Heart left ventricle (tissue), 16 donors: ENCODE measurements at places on chromosomes 4 and X. TPM values are rescaled to one million over a fixed set of nuclear protein-coding genes. Genes with fewer than 3 reads are reported as not detected.

DNA sequence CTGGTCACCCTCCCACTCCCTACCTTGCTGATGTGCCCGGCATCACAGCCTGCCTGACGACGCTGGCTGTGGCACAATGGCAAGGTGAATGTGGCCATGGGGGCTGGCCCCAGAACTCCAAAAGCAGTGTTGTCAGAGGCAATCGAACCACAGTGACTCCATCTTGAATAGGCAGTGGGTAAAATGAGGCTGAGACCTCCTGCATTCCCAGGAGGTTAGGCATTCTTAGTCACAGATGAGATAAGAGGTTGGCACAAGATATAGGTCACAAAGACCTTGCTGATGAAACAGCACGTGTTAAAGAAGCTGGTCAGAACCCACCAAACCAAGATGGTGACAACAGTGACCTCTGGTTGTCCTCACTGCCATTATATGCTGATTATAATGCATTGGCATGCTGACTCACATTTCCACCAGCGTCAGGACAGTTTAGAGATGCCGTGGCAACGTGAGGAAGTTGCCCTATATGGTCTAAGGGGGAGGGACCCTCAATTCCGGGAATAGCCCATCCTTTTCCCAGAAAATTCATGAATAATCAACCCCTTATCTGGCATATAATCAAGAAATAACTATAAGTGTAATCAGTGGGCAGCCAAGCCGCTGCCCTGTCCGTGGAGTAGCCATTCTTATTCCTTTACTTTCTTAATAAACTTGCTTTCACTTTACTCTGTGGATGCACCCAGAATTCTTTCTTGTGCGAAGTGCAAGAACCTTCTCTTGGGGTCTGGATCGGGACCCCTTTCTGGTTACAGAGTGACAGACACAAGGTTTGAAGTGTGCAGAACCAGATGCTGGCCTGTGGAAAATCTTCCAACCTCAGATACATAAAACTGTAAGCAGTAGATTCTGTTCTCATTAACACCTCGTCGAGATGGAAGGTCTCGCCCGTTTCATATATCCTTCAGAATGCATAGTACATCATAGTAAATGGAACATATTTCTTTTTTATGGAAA, 26.8 kb upstream of the CLDN24 start:
- DNase-seq = no peak

DNA sequence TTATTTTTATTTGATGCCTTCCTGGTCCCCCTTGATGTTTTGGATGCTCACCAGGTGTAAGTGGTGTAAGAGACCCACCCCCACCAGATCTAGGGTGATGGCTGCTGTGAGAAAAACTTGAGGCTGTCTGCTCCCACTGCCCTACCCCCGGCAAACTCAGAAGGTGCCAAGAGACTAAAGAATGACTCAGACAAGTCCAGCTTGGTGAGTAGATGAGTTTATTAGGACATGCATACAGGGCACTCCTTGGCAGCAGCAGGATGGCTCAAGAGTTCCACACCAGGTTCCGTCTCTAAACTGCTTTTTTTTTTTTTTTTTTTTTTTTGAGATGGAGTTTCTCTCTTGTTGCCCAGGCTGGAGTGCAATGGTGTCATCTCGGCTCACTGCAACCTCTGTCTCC, 84.0 kb upstream of the HPF1 start:
- DNase-seq = no peak

DNA sequence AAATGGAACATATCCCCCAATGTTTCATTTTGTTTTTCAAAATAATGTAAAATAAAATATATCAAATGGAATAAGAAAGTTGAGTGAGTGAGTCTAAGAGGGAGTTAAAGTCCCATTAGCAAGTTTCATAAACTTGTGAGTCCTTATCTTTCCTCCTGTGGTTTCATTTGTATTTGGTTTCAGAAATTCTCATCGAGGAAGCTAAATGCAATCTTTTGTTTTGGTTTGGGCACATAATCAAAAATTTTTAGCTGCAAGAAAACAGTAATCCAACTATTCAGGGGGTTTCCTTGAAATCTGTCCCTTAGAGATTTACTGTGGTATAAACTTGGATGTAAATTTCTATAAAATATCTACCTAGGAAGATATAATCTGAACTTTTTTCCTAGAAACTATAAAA, 124.2 kb downstream of the CAMK2D start:
- no peak for DNase-seq

GRCh38 chr4:33200377-33200776, 2480.2 kb downstream of the PCDH7 start:
- DNase-seq = no peak

DNA sequence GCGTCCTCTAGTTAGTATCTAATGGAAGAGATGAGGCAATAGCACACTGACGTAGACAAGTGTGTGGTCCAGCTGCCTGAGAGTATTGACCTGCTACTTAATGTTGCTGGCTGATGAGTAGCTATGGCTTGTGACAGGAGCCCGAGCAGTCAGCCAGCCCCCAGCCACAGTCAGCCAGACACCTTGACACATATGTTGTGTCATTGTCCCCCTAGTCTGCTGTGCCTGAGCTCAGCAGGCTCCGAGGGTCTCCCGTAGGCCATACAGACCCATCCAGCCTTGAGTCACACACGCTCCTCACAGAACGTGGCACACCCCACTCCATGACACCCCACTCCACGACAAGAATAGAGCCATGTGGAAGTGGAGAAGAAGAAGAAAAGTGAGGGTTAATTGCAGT, 362.1 kb downstream of the UNC5C start:
- DNase-seq = no peak

DNA sequence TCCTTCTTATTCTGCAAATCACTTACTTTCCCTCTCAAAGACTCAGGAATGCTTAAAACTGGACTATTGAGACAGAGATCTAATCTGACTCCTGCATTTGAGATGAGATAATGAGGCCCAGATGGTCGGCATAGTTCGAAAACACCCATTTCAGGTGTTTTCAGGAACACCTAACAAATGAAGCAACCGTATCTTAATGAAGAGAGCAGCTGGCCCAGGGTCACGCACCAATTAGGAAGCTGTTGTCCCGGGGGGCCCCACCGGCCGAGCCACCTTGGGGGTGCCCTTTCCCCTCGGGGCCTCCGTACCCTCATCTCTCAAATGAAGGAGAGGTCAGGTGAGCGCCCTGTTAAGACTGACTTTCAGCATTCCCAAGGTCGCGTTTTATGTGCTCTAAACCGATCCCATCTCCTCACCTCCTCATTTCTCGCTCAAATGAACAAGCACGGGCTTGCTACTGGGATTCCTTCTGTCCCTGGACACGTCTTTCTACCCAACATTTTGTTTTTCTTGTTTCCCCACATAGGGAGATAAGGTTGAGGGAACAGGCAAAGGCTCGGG, 824 bp downstream of the LRPAP1 start:
- no peak for DNase-seq

GRCh38 chrX:19179389-19179788, 57.1 kb upstream of the ADGRG2 start:
- DNase-seq = no peak

GRCh38 chr4:120730777-120731320, 191.7 kb downstream of the PRDM5 start:
- no peak for DNase-seq

The CPZ gene
- 0.13 TPM for total RNA-seq

The TIGD2 gene
- total RNA-seq = 1.6 TPM
